ENCODE measurements at places on chromosomes 7 and 10.

- no peaks in the 10 kb centered on the region for H3K36me3 ChIP-seq
- DNase-seq = peak; percentile 58
- no peak overlapping the region for H3K27ac ChIP-seq
- no peaks in the 10 kb centered on the region for H3K4me1 ChIP-seq
- no peaks in the 10 kb centered on the region for H3K27me3 ChIP-seq
- no peak overlapping the region for H3K4me3 ChIP-seq
Measured at GRCh38 chr10:78278058-78278404, 244.4 kb downstream of the RPS24 start.

- no peaks in the 10 kb centered on the region for H3K36me3 ChIP-seq
- no peak overlapping the region for H3K27ac ChIP-seq
- no peaks in the 10 kb centered on the region for H3K27me3 ChIP-seq
- H3K4me1 ChIP-seq = no peaks in the 10 kb centered on the region
- H3K4me3 ChIP-seq = no peak overlapping the region
Measured at GRCh38 chr7:128810473-128810872, 18.7 kb downstream of the CCDC136 start.

GRCh38 chr7:49848211-49848841 is 74.9 kb downstream of the VWC2 start:
- no peak for DNase-seq
- H3K27ac ChIP-seq = no peak overlapping the region
- H3K4me1 ChIP-seq = no peaks in the 10 kb centered on the region
- no peaks in the 10 kb centered on the region for H3K36me3 ChIP-seq
- H3K27me3 ChIP-seq = no peaks in the 10 kb centered on the region

DNA sequence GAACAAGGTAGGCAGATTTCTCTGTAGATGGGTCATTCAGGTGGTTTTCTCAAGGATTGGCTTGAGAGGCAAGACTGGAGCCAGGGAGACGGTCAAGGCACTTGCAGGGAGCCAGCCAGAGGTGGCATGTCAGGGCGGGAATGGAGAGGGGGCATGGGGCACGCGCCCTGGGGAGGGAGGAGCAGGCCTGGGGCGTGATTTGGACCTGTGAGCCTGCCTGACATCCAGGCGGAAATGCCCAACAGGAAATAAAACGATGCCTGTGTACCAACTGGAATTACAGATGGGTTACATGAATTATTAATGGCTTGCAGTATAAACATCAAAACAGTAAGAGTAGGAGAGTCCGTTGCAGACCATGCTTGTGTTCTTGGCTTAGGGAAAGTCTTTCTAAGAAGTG is 8.6 kb upstream of the SUN1 start:
- H3K4me3 ChIP-seq = no peak overlapping the region
- H3K27ac ChIP-seq = no peak overlapping the region
- H3K27me3 ChIP-seq = no peaks in the 10 kb centered on the region
- peaks cover 28% of the 10 kb centered on the region for H3K4me1 ChIP-seq
- no peak for DNase-seq

DNA sequence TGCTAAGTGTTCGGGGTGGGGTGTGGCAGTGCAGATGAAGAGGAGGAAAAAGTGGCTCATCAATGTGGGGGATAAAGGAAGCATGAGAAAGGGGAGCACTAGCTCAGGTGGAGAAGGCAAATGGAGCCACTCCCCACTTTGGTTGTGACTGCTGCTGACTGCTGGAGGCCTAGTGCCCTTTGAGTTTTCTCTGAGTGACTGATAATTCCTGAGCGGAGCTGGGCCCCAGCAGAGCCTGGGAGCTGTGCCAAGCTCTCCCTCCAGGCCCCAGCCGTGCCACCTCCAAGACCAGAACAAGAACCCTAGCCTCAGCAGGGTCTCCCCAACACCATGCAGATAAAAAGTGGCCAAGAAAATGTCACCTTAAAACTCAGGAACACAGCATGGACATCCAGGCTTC is 9.7 kb upstream of the RASSF4 start:
- peak overlapping the region; percentile 57 for H3K27ac ChIP-seq
- H3K4me1 ChIP-seq = peaks cover 50% of the 10 kb centered on the region
- H3K27me3 ChIP-seq = no peaks in the 10 kb centered on the region

- DNase-seq = no peak
- H3K4me3 ChIP-seq = no peak overlapping the region
- H3K27ac ChIP-seq = no peak overlapping the region
- no peaks in the 10 kb centered on the region for H3K36me3 ChIP-seq
- no peaks in the 10 kb centered on the region for H3K27me3 ChIP-seq
- no peaks in the 10 kb centered on the region for H3K4me1 ChIP-seq
Measured at GRCh38 chr7:132891554-132891953, 190.3 kb downstream of the CHCHD3 start.

GRCh38 chr10:100710151-100710871 is 35.1 kb upstream of the PAX2 start:
- peak; percentile 21 for DNase-seq
- peaks cover 20% of the 10 kb centered on the region for H3K27me3 ChIP-seq
- no peak overlapping the region for H3K27ac ChIP-seq
- no peaks in the 10 kb centered on the region for H3K4me1 ChIP-seq
- H3K36me3 ChIP-seq = no peaks in the 10 kb centered on the region

GRCh38 chr7:90222811-90223725 is 11.5 kb downstream of the STEAP2 start:
- no peak overlapping the region for H3K4me3 ChIP-seq
- no peak overlapping the region for H3K27ac ChIP-seq
- H3K4me1 ChIP-seq = no peaks in the 10 kb centered on the region
- no peaks in the 10 kb centered on the region for H3K36me3 ChIP-seq

Measured in thyroid gland (tissue), 4 donors.